ENCODE measurements at places on chromosomes 5 and 9.

DNA sequence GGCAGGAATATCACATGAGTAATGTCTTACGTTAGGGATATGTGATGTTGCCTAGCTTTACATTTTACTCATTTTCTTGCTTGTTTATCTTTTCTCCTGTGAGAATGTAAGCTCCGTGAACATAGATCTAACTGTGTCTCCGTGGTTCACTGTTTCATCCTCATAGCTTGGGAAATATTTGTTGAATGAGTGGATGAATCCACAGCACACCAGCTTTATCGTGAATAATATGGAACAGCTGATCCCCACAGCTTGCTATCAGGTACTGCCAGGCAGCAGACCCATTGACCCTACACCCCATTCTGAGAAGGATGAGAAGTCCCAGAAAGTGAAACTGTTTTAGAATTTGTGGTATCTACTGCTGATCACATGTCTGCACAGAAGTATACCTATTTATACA lies 106.8 kb upstream of the FBN2 start:
- DNase-seq: no peak

DNA sequence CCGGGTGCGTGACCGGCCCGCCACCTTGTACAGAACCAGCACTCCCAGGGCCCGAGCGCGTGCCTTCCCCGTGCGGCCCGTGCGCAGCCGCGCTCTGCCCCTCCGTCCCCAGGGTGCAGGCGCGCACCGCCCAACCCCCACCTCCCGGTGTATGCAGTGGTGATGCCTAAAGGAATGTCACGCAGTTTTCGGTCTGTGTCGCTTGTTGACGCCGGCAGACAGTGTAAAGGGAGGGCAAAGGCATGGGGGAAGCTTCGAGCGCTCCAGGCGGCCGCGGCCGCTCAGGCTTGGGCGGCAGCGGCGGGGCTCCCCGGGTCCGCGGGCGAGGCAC lies 1.3 kb downstream of the LRRC26 start:
- DNase-seq: no peak

GRCh38 chr5:82655078-82655477 lies 376.9 kb upstream of the RPS23 start:
- DNase-seq: no peak

DNA sequence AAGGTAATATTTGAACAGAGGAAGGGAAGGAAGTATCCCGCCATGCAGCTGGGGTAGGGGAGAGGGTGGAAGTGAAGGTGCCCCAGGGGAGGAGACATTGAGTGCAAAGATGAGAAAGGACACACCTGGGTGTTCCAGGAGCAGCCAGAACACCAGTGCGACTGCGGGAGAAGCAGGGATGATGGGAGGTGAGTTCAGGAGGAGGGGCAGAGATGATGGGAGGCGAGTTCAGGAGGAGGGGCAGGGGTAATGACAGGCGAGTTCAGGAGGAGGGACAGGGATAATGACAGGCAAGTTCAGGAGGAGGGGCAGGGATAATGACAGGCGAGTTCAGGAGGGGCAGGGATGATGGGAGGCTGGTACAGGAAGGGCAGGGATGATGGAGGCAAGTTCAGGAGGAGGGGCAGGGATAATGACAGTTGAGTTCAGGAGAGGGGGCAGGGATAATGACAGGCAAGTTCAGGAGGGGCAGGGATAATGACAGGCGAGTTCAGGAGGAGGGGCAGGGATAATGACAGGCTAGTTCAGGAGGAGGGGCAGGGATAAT lies 17.2 kb upstream of the SPOCK1 start:
- no peak for DNase-seq

- DNase-seq: no peak
Observed at GRCh38 chr9:109010746-109011145, 2.6 kb downstream of the CTNNAL1 start.
